C1 segment of cervical spinal cord (tissue), 14 donors: ENCODE measurements at places on chromosomes 4 and X.

- no peak for DNase-seq
These were observed 238.6 kb downstream of the RAPGEF2 start for GRCh38 chr4:159341522-159341921.

- no peak for DNase-seq
These were observed 18.2 kb downstream of the MRFAP1 start for GRCh38 chr4:6658597-6659075.

- DNase-seq, result no peak
These were observed 90.6 kb upstream of the STOX2 start for GRCh38 chr4:183814461-183814860.

- no peak for DNase-seq
These were observed 30.7 kb upstream of the PITX2 start for GRCh38 chr4:110653321-110654253.

DNA sequence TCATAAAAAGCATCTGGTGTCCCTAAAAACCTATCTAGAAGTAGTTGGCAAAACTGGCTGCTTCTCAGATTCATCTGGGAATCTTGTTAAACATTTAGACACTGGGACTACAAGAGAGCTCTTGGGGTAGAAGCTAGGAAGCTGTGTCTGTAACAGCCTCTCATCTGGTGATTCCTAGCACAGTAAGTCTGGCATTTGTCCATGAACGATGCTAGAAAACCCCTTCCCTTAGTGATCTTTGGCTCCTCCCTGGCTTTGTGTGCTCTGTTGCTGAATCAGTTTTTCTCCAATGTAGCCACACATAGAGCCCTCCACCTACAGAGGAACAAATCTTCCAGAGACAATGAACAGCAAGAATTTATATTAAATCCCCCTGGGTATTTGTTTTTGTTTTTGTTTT is 951.7 kb upstream of the LCORL start:
- no peak for DNase-seq

- no peak for DNase-seq
These were observed at the start of gene MXRA5 for GRCh38 chrX:3346501-3347259. MXRA5 (minus strand) TSS chrX:3346652; CDS start chrX:3343833, 2,819 bp downstream.

- no peak for DNase-seq
These were observed 75.1 kb upstream of the CXorf66 start for GRCh38 chrX:140040386-140040785.

GRCh38 chrX:97846718-97847237 is 963.1 kb downstream of the RPA4 start:
- no peak for DNase-seq

DNA sequence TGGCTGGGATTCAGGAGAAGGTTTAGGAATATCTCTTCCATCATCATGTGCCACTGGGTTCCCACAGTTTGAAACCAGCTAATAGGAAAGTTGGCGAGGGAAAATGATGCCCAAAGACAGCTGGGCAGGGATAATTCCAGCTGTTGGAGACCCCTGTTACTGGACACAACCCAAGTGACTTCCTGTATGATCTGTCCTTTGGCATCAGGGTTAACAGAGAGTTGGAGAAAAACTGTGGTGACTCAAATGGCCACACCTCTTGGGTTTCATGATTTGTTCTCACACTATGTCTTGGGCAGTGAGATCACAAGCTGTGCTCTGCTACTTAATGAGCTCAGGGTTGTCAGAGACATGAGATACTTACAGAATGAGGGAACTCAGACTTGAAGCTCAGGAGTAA is 3.8 kb downstream of the FGF16 start:
- DNase-seq, result no peak

GRCh38 chr4:149987330-149988086 is 90.7 kb upstream of the DCLK2 start:
- DNase-seq, result no peak

DNA sequence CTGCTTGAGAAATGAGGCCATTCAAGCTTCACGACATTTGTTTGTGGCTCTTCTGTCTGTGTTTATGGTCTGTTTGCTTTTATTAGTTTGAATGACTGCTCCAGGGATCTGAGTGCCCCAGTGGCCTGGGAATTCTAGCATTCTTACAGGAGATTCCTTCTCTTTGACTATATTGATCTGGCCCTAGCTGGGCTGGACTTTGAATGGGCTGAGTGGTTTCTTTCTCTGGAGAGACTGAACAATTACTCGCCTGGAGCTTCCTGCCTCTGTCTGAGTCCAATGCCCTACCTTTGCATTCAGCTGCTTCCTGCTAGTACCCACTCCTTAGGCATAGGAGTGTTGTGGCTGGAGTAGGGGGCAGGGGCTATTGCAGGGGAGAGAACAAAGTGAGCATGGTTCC is 51.2 kb upstream of the EDA start:
- no peak for DNase-seq

- no peak for DNase-seq
These were observed 203.0 kb downstream of the MAML3 start for GRCh38 chr4:139951021-139951420.

DNA sequence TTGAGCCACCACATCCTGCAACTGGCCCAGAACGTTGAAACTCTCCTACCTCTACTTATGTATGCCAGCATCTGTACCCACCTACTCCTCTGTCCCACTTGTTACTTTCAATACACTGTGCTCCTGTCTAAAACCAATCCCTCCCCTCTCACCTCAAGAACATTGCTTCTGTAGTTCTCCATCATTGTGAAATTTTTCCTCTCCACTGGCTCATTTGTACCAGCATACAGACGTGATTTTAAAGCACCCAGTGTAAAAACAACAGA is 25.5 kb upstream of the USO1 start:
- no peak for DNase-seq

DNA sequence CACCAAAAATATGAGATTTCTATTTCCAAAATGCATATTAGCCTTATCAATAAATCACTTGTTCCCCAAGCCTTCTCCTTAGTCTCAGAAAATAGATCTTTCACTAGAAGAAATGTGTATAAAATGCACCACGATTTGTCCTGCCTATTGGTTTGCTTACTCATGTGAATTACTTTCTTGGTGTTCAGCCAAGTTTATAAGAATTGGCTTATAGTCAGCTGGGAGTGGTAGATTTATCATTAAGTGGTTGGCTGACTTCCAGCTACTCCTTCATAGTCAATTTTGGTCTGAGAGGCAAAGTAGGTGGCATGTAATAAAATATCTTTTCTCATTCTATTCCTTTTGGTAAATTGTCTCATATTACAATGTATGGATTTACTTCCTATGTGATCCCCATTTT is 1.3 kb downstream of the SULT1E1 start:
- no peak for DNase-seq

GRCh38 chrX:68676335-68676734 is 28.9 kb downstream of the STARD8 start:
- DNase-seq, result no peak

GRCh38 chrX:93259029-93259428 is 414.3 kb downstream of the NAP1L3 start:
- DNase-seq, result no peak

DNA sequence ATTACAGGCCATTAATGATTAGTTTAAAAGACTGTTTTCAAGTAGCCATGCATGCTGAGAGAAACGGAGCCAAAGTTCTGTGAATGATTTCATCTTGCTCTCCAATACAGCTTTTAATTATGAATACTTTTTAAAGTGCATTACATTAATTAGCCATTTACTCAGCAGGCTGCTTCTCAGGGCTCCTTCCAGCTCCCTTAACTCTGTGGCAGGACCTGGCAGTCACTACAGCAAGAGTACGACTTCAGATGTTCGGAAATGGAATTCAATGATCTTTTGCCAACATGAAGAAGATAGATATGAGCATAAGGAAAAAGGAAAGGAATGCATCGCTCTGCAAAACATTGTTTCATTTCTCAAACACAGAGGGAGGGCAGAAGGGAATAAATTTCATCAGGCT is 987.2 kb downstream of the PDHA2 start:
- DNase-seq, result no peak

GRCh38 chrX:133794126-133794525 is 191.3 kb downstream of the GPC3 start:
- DNase-seq, result no peak

GRCh38 chr4:123621072-123621705 is 224.6 kb downstream of the SPRY1 start:
- no peak for DNase-seq

GRCh38 chrX:129748305-129748704 is 9.5 kb downstream of the XPNPEP2 start:
- DNase-seq, result no peak

DNA sequence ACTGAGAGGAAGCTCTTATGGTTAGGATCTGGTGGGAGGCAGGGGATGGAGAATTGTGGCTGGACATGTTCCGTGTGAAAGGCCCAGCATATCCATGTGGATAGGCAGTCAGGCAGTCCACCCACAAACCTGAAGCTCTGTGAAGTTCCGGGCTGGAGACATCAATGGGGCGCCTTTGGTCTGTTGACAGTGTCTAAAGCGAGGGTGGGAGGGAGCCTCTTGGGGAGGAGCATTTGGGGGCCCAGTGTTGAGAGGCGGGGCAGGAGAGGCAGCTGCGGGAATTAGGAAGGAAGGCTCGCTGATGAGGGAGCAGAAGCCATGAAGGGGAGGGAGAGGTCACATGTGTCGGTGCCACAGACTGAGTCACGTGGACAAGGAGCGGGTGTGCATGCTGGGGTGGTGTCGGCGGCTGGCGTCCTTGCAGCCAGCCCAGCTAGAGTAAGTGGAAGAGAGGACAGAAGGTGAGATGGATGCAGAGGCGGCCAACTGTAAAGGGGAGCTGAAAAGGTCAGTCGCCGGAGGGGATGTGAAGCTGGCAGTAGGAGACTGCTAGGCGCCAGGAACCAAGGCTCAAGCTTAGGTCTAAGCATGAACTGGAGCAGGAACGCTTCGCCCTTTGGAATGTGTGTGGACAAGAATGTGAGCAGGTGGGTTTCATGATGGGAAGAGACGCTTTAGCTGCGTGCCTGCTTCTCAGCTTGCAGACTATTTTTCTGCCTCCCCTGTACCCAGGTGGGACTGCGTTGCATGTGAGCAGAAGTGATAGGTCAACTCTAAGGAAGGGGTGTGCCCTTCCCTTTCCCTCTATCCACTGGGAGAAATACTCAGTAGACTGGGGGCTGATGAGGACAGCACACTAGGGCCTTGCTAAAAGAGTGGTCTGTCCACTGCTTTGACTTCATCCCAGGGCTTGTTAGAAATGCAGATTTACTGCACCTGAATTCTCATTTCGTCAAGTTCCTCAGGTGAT is 44.0 kb upstream of the TLR2 start:
- no peak for DNase-seq

GRCh38 chr4:131137196-131137595 is 2011.9 kb upstream of the PCDH10 start:
- no peak for DNase-seq

- DNase-seq, result no peak
These were observed 222.2 kb upstream of the PPP1R2C start for GRCh38 chrX:43000121-43000520.

GRCh38 chr4:168199260-168199957 is 107.1 kb downstream of the ANXA10 start:
- no peak for DNase-seq

- no peak for DNase-seq
These were observed 898.2 kb downstream of the PCDH18 start for GRCh38 chr4:136634121-136634520.

- DNase-seq, result no peak
These were observed 2.0 kb upstream of the CXorf66 start for GRCh38 chrX:139967300-139967699.

DNA sequence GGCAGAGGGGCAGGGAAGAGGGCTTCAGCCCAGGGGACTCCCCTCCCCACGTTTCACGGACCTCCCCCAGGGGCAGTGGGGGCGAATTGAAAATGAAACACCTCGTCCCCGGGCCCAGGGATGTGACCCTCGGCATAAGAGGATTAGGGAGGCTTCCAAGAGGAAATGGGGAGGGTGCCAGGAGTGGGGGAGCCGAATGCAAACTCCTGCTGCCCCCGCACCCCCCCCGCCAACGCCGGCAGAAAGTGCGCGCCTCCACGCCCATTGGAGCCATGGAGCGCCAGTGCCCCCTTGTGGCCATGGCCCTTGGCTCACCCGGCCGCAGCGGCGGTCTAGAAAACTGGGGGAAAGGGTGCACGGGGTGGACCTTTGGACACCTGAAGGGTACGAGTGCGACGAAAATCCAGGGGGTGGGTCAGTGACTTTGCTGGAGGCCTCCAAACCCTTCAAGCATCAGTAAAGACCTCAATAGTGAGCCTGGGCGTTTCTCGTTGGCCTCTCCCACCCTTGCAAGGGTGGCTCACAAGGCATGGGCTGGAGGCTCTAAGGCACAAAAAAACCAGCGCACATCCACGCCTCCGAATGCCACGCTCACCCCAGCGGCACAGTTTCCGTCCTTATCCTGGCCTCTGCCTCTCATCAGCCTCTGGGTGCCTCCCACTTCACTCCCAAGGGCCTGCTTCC is 120.8 kb upstream of the PJA1 start:
- DNase-seq, result no peak

DNA sequence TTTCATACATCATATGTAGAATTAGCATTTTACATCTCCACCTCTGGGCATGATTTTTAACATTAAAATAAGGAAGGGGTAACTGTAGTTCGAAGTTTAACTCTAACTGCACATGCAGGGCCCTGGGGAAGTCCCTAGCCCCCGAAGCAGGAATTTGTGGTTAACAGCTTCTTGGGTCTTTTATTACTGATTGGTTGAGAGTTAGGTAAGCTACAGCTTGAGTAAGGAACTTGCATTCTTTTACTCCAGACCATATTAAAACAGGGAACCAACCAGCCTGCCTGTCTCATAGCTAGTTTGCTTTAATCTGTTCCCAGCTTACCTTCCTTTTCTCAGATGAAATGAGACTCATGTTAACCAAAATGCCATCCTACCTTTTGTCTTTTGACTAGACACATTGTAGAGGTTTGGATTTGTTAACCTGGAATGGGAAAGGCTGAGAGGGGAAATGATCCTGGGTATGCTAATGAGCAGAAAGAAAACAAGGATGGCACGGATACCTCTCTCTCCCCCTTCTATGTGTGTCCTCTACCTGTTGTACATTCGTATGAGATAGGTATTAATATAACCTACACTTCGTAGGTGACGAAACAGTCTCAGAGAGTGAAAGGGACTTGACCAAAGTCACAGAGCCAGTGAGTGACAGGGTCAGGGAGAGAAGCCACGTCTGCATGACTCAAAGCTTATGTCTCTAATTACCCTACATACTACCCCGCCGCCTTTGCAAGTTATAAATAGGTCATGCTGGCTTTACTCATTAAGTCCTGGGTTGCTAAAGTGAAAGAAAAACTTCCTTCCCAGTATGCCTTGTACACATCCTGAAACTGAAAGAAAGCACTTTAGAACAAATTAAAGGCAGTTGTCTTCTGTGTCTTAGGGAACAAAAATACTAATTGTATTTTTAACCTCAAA is 119.5 kb upstream of the AFF2 start:
- DNase-seq, result no peak

DNA sequence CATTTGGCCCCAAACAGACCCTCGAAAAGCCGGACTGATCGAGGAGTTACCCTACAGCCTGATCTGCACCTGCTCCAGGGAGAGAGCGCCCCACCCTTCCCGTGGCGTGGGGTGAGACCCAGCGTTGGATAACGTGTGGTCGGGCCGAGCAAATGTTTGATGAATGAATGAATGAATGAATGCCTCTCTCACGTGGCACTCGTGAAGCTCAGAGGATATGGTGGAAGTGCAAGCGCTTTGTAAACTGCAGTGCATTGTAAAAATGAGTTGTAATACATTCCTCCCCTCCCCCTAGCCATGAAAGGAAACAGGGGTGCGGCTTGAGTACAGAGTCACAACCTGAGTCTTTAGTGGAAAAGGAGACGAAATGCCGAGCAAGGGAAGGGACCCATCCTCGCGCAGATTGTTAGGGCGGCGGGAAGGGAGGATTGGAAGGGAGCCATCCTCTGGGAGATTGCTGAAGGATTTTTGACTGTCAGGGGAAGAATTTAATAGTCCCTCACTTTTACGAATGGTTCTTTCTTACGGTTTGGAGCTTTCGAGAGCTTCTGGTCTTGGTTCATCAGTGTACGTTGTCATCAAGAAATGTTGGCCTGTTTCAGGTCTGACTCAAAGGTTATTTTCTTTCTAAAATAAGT is 772 bp upstream of the FBXW7 start:
- no peak for DNase-seq
